ENCODE measurements at places on chromosomes 7 and 10.

- DNase-seq: no peak
Measured at GRCh38 chr7:107076781-107077698, 32.5 kb downstream of the PRKAR2B start.

- DNase-seq: no peak
Measured at GRCh38 chr7:33261585-33261984, 132.2 kb downstream of the BBS9 start.

GRCh38 chr10:104406715-104407650, 53.4 kb downstream of the CFAP58 start:
- peak; percentile 21 for DNase-seq

GRCh38 chr10:61464461-61465170, 11.4 kb upstream of the TMEM26 start:
- no peak for DNase-seq

DNA sequence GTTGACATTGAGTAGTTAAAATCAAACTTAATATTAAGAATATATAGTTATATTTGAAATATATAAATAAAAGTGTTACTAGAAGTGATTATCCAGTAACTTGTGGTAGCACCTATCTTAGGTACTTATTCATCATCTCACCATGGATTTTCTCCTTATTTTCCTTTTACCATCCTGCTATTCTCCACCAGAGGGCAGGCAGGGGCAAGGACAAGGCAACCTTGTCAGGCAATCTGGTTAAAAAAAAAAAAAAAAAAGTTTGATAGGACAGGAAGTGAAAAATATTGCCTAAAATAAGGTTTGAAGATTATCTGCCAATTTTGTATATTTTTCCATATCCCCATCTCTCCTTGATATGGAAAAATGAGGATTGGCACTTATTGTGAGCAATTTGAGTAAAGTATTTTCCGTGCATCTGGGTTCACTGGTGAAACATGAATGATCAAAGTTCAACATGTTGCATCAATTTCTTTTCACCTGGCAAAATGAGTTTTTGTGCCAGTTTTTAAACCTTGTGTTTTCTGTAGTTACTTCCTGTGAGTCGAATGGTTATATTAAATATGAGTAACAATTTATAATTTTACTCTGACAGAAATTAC, 256.7 kb downstream of the AGMO start:
- DNase-seq: peak; percentile 62

- DNase-seq: no peak
Measured at GRCh38 chr10:74120911-74121310, 29.7 kb downstream of the AP3M1 start.
